NCI-H1417 (cell line): ENCODE measurements at places on chromosomes 6 and 20.
A peak's percentile ranks its signal among the peaks of the same experiment; 100 is the strongest.

- DNase-seq: no peak
Measured at GRCh38 chr20:54115172-54115854, 44.9 kb upstream of the BCAS1 start.

DNA sequence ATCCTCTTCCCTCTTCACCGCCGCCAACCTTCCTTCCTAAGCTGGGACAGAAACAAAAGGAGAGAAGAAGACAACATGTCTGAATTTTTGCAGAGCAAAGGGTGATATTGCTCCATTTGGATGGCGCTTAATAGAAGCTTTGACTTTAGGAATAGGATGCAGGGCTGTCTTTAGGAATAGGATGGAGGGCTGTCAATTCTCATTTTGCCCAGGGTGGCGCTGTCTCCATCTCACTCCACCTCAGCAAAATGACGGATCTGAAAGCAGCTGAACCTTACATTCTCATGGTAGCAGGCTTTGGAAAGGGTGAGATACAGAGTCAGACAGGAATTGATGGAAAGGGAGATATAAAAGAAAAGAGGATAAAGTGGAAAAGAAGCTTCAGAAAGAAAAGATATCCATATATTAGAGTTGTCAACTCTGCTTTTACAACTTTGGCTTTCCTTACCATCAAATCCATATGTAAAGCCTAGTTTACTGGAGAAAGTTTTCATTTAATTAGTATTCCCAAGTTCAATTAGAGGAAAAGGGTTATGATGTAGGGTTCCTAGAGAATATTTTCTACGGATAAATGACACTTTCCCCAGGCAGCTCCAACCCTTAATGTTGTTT, 2.4 kb downstream of the MTCL3 start:
- peak; percentile 74 for DNase-seq

- DNase-seq: no peak
Measured at GRCh38 chr6:136566007-136566487, 15.8 kb upstream of the MAP7 start.

- DNase-seq: no peak
Measured at GRCh38 chr6:169990095-169991030, 238.9 kb downstream of the ERMARD start.

DNA sequence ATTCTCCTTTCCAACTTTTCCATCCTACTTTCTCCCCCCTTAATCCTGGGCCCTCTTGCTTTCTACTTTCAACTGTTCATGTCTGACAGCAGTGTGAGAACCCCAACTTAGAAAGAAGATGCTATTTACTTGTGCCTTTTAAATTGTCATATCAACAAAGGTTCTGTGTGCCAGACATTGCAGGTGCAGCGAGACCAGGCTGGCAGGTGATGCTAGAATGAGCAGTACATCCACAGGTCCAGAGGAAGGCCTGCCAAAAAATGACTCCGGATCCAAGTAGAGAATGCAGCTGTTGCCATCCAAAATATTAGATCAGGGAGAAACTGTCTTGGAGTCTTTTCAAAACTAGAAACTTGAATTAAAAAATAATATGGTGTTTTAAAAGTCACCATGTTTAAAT, 510.5 kb downstream of the LMBRD1 start:
- no peak for DNase-seq

GRCh38 chr6:167152862-167153261, 4.9 kb downstream of the GPR31 start:
- DNase-seq: no peak
